Endothelial cell of umbilical vein (primary cell): ENCODE measurements at places on chromosomes 4 and X.

GRCh38 chr4:21113496-21114223, 413.4 kb downstream of the PACRGL start:
- DNase-seq: peak; percentile 84

DNA sequence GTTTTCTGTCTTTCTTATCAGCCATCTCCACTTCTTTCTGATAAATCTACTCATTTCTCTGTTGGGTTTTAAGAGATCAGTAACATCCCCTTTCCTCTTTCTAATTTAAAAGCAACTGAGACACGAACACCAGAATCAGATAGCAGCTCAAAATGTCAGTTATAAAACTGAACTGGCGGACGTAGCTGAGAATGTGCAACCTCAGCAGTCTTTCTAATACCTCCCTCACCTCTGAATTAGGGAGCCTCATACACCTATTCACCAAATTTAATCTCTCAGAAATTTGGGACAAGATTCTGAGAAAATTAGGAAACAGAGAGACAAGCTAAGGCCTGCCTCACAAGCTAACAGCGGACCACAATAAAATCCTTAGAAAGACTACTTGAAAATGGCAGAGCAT, 52.0 kb upstream of the ACSL4 start:
- no peak for DNase-seq

- no peak for DNase-seq
Observed at GRCh38 chrX:121260596-121261240, 213.3 kb downstream of the GLUD2 start.

DNA sequence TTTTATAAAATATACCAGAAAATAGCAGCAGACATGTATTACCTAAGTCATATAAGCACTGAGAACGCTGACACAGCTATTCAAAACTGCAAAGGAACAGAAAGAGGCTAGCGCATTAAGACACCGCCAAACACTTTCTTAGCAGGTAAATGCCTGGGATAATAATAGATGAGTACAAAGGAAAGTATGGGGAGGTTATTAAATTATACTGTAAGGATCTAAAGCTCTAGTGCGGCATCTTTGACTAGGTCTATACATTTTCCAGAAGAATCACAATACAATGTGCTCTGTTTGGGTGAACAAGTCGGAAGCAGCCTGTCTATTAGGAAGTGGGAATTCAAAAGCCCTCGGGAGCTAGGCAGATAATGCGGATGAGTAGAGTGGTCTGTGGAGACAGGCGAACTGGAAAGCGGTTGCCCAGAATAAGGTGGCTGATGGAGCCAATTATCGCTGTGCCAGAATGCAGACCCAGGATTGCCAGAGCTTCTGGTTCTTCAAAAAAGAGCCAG, 443.6 kb upstream of the TENM3 start:
- DNase-seq: no peak

DNA sequence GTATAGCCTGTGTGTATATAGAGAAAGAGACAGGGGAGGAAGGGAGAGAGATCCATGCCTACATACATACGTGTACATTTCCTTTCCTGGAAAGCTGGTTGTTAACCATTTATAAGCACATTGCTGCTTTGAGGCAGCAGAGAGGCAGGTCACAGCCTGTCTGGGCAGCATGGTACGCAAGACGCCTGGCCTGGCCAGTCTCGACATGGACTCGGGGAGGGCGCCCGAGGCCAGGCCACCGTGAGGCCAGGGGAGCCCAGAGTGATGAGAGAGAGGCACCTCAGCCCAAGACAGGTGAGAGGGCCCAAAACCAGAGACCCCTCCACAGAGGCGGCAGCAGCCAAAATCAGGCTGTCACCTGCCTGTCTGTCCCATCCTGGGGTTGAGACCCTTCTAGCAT, 3.9 kb downstream of the TREX2 start:
- DNase-seq: no peak

- DNase-seq: no peak
Observed at GRCh38 chr4:14700544-14700943, 301.7 kb upstream of the CPEB2 start.

DNA sequence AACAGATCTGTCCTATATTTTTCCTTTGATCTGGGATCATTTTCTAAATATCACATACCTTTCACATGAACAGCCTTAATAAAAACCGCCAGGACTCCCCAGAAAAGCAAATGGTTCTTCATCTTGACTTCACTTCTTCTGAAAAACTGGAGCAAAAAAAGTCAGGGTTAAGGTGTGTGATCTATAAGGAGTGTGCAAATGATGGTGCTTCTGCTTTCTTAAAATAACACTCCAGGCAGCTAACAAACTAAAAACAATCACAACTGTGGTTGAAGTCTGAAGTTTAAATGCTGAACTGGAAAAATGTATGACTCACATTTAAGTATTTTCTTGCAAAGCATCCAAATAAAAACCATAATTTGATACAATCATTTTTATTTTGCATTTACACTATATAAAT, at the start of gene JCHAIN:
Gene JCHAIN, minus strand, starts transcription at position 140 of the 400 bp plus-strand sequence. Its CDS starts 18 bp downstream, at position 122.
- DNase-seq: no peak

DNA sequence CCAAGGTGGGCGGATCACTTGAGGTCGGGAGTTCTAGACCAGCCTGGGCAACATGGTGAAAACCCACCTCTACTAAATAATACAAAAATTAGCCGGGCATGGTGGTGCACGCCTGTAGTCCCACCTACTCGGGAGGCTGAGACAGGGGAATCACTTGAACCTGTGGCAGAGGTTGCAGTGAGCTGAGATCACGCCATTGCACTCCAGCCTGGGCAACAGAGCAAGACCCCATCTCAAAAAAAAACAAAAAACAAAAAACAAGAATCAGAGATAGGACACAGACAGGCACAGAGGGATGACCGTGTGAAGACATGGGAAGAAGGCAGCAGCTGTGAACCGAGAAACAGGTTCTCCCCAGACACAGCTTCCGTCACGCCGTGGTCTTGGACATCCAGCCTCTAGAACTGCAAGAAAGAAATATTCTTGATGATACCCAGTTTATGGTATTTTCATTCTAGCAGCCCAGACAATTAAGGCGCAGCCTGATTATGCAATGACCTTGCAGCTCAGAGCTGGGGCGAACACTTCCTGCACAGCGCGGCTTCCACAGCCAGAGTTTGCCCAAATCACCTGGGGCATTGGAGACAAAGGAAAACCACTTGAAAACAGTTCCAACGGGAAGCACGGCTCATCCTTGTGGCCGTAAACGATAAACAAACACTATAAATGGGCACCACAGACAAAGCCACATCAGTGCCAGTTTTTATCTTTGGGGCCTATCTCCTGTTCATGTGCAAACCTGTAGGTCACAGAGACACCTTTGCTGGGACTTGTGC, 4.2 kb upstream of the ARSD start:
- DNase-seq: no peak

DNA sequence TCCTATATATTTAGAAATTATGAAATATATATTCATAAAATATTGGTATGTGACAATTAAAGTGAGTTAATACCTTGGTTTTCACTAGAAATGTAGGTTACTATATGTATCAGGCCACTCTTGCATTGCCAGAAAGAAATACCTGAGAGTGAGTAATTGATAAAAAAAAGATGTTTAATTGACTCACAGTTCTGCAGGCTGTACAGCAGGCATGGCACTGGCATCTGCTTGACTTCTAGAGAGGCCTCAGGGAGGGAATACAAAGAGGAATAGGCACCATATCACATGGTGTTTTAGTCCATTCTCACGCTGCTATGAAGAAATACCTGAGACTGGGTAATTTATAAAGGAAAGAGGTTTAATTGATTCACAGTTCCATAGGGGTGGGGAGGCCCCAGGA, 1560.6 kb downstream of the STIM2 start:
- DNase-seq: no peak

DNA sequence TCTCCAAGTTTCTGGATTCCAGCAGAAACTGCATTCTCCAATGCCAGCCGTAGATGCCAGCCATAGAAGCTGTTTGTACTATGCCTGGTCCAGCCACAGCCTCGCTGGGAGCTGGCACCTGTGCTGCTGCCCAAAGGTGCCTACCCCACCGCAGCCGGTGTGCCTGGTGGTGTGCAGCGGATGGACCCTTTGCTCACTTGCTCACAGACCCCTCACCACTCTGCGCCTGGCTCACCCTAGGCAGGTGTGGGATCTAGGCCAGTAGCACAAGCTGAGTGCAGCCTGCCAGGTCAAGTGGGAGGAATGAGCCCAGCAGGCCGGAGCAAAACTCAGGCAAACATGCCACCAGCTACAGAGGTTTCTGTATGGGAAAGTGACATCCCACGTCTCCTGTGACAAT, 463.2 kb downstream of the ADGRL3 start:
- DNase-seq: no peak

DNA sequence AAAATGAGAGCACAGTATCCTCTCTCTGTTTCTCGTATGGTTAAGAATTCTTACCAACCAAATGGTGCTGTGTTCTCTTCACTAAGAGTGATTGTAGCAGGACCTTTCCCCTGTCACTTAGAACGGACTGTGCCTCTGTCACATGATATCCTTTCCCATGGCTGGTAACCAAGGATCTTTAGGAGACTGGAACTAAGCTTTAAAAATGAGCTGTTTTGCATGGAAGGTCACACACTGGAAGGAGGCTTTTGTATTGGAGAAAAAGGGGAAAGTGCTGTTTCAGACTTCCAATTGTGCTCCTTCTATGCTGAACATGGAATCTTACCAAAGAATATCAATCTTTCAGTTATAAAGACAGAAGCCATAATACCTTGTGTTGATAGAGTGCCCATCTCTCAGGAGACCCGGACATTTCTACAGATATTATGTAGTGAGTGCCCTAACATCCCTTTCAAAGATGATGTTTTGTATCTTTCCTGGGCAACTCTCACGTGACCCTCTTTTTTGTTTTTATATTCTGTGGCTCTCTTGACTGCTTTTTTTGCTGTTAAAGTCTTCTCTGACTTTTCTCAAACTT, 148.6 kb downstream of the SLC4A4 start:
- no peak for DNase-seq

DNA sequence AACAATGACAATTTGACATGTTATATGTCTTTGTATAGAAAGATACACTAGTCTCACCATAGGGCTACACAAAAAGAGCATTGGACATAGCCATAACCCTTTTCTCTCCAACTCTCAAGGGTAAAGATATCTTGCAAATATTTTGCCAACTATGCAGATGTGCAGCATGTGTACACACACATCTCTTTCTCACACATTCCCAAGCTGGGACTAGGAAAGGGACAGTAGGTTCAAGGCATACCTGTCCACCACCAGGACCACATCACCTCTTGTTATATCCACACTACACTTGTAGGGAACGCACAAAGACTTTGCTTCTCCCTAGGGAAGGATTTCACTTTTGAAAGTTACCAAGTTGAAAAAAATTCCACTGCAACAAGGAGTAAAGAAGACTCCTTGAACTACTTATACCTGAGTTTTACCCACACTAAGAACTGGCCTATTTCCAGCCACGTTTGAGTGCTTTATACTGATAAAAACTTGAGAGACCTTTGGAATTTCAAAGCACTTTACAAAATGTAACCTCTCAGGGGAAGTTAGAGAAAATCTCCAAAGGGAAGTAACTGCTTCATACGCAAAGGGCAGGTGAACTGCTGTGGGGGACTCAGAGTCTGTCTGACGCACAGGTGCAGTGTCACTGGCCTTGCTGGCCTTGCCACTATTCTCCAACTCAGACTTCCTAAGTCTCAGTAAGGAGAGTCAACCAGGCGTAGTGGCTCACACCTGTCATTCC, 36.9 kb downstream of the NR3C2 start:
- no peak for DNase-seq

DNA sequence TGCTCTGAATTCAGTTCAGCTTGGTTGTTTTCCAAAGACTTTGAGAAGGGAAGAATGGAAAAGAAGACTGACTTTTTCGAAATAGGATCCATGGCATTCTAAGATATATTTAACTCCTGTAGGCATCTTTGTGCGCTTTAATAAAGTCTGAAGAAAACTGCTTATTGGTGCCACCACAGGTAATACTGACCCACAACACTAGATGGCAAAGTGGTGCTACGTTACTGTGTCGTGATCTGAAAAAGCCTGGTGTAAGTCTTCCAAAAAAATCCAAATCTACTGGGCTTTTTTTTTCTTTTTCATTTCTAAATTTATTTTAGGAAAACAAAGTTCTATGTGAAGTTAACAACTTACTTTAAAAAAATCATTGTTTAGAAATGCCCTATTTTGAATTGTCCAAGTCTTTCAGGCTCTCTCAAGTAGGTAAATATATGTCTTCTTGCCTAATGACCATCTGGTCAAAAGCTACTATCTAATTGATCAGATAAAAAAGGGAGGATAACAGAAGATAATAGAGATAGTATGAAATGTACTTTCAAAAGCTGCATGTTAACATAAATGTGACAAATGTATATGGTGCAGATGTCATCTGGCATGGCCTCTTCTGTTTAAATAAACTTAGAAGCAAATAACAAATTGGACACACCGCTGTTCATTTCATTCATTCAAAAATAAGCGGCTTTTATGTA, 47.0 kb upstream of the MID1IP1 start:
- DNase-seq: peak; percentile 62

DNA sequence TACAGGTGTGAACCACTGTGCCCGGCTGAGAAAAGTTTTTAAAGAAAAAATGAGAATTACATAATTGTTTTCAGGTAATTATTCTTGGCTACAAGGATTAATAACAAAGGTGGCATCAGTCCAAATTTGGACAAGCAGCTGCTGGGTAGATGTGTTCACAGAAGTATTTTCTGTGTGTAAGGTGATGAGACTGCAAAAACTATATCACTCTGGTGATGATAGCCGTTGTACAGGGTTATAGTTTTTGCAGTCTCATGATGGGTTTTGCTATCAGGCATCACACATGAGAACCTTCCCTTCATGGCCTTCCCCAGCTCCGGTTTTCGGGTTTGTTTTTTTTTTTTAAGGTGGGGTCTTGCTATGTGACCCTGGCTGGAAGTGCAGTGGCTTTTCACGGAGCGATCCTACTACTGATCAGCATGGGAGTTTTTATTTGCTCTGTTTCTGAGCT, 5.1 kb upstream of the SLC10A3 start:
- DNase-seq: no peak

GRCh38 chrX:23637187-23637586, 30.1 kb upstream of the PRDX4 start:
- no peak for DNase-seq

DNA sequence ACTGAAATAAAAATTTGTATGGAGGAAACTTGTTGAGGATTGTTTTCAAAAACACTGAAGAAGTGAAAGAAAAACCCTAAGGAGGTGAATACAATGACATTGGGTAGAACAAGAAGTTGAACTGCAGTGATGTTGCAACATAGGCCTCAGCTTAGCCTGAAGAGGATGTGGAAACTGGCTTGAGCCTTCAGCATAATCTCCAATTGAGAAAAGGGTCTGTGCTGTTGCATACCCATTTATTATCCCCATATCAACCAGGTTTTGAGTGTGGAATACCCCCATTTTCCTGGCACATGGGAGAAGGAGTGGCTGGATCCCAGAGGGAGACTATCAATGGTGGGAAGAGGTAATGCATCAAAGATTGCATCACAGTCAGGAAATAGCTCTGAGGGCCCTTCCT, 695.0 kb upstream of the HS3ST1 start:
- DNase-seq: no peak
